OCI-LY7 (cell line): ENCODE measurements at places on chromosomes 12 and 14.
A peak's percentile ranks its signal among the peaks of the same experiment; 100 is the strongest.

GRCh38 chr12:108973629-108974152 lies 47.2 kb downstream of the SVOP start:
- DNase-seq: no peak

- no peak for DNase-seq
These were observed 312.3 kb upstream of the DIO2 start for GRCh38 chr14:80523518-80524117.

- DNase-seq: no peak
These were observed 153.6 kb upstream of the FKBP4 start for GRCh38 chr12:2641207-2641606.

DNA sequence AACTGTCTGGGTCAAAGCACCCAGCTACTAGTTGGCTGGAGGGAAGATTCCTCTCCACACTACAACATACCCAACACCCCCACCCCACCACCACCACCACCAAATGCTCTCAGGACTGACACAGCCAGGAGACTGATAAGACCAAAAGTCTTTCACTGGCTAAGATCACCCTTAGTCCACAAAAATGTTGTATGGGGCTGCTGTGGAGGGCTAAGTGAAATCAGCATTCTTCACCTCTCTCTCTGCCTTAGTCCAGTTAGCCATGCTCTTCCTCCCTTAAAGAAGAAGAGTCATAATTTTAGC lies 106.2 kb downstream of the NUAK1 start:
- no peak for DNase-seq

DNA sequence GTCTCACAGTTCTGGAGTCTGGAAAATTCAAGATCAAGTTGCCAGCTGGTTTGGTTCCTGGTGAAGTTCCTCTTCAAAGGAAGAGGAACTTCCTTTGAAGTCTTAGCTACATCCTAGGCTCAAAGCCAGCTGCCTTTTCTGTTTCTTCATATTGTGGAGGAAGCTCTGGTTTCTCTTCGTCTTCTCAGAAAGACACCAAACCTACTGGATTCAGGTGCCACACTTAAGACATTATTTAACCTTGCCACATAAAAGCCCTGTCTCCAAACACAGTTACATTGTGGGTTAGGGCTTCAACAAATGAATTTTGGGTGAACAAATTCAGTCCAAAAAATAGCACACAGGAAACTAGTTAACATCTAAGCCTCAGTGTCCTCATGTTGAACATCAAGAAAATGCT lies 1019.8 kb downstream of the GALC start:
- DNase-seq: peak; percentile 1

DNA sequence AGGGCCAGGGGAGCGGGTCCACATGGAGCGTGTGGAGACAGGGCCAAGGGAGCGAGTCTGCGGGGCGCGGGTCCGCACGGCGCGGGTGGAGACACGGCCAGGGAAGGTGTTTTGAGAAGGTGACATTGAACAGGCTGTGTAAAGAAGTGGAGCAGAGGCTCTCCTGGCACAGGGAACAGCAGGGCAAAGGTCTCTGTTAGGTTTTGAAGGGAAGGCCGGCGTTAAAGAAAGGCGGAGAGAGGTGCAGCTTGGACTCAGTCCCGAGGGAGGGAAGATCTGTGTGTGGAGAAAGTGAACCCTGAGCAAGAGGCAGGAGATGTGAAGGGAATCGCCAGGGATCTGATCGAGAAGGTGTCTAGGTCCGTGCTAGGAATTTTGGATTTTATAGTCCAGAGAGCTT lies 1.8 kb downstream of the PXMP2 start:
- no peak for DNase-seq

DNA sequence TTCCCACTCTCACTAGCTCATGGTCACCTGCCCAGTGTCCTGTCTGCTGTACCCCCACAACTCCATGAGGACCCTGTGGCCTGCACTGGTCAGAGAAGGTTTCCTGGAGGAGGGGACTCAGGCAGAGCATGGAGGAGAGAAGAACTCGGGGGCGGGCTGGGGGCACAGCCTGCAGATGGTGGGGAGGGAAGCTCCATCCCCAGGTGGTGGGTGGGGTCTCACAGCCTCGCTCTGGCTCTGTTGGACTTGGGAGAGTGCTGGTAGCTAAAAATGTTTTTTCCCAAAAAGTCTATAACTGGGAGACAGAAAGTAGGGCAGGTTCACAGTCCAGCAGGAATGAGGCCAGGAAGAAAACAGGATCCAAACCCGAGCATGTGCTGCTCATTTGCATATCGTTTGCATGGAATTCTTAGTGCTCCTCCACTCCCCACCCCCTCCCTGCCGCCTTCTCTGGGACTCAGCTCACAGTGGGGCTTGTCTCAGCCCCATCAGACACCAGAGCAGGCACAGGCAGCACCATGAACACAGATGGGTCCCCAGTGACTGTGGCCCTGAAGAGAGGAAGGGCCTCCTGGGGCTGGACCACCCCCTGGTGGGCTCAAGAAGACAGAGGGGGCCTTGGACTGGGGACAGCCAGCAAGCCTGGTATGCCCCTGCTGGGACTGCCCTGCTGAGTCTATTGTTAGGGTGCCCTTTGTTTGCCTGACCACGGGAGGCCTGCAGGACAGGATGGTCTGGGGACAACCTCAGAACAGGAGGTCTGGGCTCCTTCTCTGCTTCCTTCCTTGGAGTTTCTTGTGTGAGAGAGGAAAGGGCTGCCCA lies 67.0 kb upstream of the SFSWAP start:
- no peak for DNase-seq

DNA sequence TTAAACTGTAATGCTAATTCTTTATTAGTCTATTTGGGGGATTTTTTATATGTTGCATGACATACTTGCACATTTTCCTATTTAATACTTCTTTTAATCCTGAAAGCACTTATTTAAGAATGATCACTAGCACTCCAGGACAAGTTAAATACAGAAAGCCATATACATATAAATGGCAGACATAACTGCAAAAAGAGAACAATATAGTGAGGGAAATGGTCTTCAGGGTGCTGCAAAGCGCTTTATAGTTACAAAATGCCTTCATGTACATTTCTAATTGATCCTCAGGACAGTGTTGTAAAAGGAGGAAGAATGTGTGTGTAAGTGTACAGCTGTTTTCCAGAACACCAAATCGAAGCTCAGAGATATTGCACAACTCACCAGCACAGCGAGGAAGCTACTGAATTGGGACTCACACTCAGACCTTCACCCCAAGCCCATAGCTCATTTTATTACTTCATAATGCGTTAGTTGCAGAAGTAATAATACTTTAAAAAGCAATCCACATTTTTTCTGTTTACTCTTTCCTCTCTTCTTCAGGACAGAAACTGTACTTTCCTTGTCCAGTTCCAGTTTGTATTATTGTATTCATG lies 428.2 kb downstream of the RAD51B start:
- DNase-seq: no peak
